ENCODE measurements at places on chromosomes 1 and 21.
A peak's percentile ranks its signal among the peaks of the same experiment; 100 is the strongest.

DNA sequence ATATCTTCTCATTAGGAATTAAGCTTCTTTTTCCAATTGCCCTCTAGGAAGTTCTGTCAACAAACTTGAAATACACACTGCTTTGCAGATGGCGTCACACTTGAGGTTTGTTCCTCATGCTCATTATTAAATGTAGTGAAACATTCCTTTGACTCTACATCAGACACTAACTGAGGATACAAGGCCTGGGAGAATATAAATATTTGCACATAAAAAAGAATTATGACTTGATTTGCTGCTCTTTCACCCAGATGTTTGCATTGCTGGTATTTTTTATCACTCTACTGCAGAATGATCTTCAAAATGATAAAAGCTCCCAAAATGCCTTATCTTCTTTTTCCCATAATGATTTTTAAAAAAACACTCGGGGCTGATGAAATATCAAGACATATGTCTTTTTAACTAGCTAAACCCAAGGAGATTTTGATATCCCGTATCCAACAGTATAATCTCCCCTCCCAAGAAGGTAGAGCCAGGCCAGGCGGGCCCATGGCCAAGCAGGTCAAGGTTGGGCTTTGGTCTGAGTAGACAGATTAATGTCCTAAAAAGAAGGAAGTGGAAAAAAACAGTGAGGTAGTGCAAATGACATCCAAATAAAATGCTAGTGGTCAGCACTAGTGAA, 264.6 kb downstream of the HHIPL2 start:
- no peak for DNase-seq

DNA sequence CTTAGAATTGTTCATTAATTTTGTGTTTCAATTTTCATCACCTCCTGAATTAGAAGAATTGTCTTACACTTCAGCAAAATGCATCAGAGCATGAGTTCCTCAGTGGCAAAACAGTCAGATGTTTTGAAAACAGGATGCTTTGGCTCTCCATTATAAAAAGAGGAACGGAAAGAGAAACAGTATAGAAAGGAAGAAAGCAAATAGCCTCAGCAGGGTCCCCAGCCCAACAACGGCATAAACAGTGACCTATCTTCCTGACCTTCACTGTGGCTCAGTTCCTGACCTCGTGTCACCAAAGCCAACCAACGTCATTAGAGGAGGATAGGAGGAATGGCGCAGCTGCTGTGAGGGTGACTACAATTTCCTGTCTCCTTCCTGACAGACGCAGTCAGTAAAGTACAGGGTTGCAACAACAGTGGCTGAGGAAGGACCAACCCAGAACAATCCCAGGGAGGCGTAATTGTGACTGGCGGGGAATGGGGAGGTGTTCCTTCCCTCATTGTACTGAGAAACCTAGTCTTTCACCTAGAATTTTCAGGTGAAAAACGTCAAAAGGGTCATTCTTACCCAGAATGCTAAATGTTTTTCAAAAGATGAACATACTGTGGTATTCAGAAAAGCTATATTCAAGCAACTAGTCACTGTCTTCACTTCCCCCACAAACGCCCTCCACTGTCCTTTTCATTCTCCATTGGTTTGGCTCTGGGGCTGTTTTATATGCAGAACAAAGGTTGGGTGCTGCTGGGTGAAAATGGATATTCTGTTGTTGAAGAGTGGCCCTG, 197.9 kb upstream of the SGIP1 start:
- peak; percentile 26 for DNase-seq

DNA sequence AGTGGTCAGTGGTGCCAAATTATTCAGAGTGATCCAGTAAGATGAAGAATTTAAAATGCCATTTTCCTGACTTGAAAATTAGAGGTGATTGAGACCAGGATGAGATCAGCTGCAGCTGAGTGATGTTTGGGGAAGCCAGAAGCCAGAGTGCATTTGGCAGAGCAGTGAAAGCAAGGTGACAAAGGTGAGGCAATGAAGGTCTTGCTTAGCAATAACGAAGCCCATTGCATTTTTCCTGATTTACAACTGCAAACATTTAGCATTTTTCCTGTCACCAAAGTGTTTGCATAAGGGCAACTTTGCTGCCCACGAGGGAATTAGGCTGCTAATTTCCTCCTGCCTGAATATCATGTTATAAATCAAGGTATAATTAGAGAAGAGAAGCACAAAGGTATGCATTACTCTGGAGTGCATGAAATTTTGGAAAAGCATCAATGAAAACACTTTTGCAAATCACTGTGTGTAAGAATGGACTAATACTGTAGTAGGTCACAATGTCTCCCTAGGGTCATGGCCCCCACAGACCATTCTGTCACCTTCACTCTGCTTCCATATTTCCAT, 188.2 kb upstream of the LYPLAL1 start:
- no peak for DNase-seq

DNA sequence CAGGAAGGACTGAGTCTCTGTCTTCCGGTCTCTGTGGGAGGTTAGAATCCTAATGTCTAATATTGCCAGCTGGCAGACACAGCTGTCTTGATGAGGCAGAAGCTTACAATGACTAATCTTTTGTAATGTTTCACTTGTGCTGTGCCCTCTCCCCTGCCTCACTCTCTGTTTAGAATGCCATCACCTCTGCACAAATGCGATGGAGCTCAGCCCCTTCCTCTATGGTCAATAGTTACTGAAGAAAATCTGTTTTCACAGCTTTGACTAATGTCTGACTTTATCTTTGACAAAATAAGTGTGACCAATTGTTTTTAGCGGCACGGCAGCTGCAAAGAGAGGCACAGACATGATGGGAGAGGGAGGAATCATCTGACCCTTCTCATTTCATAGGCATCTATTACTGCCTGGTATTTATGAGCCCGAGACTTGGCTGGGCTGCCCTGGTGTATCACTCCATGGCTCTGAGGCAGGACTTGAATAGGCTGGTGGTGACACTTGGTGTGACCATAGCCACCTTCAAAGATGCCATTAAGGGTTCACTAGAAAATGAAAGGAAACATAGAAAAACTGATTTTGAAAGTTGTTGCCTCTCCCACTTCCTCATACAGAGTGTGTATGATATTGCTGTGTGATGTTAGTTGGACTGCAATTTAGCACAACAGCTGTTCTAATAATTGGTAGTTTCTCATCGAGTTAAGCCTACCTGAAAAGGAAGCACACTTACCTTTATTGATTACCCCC, 163.2 kb upstream of the NBPF11 start:
- no peak for DNase-seq

Measured in small intestine (tissue), 16 donors.